ENCODE measurements at places on chromosomes 7 and 10.
A peak's percentile ranks its signal among the peaks of the same experiment; 100 is the strongest.

DNA sequence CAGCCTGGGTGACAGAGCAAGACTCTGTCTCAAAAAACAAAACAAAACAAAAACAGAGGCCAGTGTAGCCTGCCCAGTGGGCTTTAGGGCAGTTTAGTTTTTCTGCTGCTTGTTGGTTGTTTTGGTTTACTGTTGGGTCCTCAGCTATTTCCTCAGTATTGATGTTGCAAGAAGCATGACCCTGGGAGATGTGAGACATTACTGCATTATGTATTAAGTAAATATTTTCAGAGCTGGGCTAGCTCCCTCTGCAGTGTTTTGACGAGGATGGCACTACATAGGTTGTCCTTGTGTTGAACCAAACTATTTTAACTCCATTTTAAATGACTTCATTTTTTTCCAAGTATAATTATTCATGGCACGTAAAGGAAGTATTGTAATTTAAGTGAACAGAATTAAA lies 4.8 kb downstream of the AKAP9 start:
- no peak for DNase-seq

GRCh38 chr7:121500360-121501058 lies 104.4 kb upstream of the FAM3C start:
- DNase-seq = no peak

- DNase-seq = peak; percentile 22
Measured at GRCh38 chr10:52215745-52216361, 98.2 kb upstream of the DKK1 start.

- no peak for DNase-seq
Measured at GRCh38 chr7:130697820-130698219, 11.5 kb upstream of the TSGA13 start.

DNA sequence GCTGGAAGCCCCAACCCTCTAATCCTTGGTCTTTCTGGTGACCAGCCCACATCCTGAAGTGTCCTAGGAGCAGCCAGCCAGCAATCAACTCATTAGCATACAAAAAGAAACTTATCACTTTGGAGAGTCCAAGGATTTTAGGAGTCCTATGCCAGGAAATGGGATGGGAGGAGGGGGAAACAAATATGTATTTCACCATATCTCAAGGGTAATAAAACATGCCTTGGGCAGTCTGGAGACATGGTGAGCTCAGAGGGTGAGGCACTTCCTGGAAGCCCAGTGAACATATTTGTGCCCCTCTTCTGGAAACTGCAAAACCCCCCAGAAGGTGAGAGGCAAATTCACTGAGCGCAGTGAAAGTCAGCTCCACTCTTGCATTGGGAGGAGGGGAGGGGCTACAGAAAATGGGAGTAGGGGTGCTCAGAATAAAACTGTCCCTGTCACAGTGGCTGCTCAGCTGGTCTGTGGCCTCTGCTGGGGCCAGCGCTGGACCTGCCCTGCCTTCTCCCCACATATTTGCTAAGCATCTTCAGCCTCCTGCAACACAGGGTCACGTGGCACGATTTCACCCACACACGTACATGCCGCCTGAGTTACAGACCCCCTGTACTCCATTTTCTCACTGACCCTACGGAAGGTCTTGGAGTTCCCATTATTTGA lies 17.7 kb upstream of the ZMIZ1 start:
- no peak for DNase-seq

GRCh38 chr7:90465816-90466215 lies 3.6 kb upstream of the PTTG1IP2 start:
- DNase-seq = no peak

GRCh38 chr7:101699881-101700823 lies 71.1 kb upstream of the MYL10 start:
- DNase-seq = no peak

- no peak for DNase-seq
Measured at GRCh38 chr7:16786257-16786656, 18.5 kb downstream of the AGR2 start.

- no peak for DNase-seq
Measured at GRCh38 chr7:67901808-67902480, 905.3 kb downstream of the TYW1 start.

GRCh38 chr7:122577449-122578003 lies 121.4 kb downstream of the RNF133 start:
- no peak for DNase-seq

DNA sequence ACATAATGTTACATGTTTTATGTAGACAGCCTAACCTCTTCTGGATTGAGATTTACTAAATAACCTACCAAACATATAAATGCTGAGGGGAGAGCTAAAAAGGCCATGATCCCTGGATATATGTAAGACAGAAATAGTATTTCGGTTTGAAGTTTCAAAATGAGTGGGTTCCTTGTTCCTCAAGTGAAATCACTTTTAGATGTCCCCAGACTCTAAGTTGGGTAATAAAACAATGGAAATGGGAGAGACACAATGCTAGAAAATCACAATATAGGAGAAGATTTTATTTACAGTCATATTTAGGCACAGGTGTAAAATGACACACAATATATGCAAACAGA lies 56.5 kb downstream of the SHTN1 start:
- no peak for DNase-seq

GRCh38 chr10:88889559-88890337 lies 9.7 kb downstream of the STAMBPL1 start:
- DNase-seq = no peak

GRCh38 chr7:55363386-55364170 lies 1.6 kb upstream of the LANCL2 start:
- DNase-seq = no peak

- DNase-seq = no peak
Measured at GRCh38 chr10:120221873-120222485, 235.0 kb upstream of the PLPP4 start.

DNA sequence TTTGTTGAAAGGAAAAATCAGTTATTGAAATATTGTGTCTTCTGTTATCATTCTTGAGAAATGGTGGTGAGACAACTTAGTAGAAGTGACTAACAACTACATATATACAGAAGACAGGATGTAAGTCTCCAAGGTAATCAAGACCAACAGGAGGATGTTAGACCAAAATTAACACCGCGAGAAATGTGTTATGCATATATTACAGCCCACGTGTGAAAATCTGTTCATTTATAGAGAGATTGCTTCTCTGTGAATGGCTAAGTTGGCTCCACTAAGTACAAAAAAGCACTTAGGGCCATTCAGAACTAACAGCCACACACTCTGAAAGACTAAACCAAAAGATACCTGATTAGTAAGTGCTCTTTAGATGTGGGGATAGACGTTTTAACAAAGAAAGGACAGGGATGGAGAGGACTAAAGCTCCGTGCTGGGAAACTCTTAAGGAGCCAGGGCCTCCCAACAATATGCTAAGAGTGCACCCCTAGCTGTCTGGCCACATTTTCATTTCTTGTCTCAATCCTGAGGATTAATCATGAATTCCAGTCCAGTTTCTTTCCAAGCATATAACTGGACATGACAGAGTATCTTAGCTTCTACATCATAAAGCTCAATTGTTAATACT lies 26.5 kb downstream of the HDAC9 start:
- no peak for DNase-seq

- no peak for DNase-seq
Measured at GRCh38 chr7:68629-69028, 123.7 kb upstream of the FAM20C start.

DNA sequence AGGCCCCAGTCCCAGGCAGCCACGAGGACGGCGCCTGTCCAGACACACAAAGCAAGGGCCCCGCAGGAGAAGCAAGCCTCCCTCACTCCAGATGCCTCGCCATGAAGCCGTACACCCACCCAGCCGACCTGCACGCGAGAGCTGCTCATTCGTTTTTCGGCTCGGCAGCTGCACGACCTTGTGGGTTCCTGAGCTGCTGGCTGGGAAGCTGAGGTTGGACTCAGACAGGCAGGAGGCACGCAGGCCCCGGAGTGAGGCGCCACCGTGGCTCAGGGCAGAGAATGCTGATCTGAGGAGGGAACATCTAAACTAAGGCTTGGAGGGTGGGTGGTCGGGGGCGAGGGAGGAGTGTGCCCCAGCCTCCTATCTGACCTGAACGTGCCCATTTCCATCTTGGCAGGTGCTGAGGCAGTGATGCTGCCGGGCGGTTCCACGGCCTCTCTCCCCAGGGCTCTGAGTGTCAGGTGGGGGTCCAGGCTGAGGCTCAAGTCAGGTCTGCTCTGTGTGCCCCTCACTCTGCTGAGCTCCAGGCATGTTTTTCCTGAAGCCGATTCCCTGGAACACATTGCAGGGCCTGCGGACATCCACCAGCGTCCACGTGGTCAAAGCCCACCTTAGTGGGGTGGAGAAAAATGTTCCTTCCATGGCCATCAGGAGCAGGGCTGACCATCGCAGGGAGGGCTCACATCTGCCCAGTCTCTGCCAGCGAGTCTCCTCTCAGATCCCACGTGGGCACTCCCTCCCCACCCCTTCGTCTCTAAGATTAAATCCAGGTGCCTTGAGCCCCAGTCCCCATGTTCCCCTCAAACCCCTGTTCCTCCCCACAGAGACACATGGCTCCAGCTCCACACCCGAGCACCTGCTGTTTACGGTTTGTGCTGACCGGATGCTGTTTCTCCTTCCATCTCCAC lies 28.1 kb upstream of the FAM20C start:
- DNase-seq = no peak

DNA sequence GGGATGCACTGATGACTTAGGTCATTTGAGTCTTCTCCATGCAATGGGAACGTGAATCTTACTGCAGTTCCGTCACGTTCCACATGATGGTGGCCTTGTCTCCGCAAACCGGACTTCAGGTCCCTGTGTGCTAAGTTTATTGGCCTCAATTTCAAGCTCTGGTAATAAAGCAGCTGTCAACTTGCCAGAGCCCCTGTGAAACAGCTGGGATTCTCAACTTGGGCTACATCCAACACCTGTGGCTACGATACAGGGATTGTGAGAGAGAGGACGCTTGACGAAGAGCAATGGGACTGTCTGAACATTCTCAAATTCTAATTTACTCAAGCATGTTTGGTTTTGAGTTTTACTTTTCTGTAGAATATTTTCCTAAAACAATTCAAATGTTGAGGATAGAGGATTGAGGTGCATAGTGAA lies 174.2 kb downstream of the PTN start:
- no peak for DNase-seq
